ENCODE measurements at places on chromosomes 3 and 15.

DNA sequence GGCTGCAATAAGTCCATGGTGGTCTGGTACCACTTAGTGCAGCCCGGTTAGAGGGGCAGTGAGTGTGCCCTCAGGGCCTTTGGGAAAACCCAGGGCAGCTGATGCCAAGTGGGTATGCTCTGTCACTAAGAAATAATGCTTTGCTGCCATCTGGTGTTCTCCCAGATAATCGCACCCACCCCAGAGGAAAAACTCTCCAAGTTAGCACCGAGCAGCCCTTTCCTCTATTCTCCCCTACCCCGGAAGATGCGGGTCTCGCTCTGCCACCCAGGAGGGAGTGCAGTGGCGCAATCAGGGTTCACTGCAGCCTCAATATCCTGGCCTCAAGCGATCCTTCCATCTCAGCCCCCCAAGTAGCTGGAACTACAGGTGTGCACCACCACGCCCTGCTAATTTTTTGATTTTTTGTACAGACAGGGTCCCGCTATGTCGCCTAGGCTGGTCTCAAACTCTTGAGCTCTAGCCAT lies 21.3 kb upstream of the DAPK2 start:
- peak; percentile 46 for DNase-seq

DNA sequence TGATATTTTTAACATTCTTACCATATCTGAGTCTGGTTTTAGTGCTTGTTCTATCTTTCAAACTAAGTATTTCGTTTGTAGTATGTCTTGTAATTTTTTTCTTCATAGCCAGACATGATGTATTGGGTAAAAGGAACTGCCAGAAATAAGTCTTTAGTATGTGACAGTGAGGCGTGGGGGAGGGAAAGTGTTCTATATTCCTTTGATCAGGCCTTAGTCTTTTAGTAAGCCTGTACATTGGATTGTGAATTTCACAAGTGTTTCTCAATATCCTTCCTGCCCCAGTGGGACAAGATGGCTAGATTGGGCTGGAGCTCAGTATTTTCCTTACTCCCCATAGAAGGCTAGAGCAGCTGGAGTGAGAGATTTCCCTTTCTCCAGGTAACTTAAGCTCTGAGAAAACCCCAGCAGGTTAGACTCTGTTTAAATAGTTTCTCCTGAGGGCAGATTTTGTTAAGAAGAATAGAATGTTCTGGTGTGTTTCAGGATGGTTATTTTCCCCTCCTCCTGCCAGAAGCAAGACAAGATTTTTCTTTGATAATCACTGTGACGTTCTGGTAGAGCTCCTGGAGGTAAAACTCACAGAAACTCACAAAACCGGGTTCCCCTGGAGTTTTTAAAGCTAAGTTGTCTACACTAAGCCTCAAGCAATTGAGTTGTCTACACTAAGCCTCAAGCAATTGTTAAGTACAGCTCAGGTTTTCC lies 140.7 kb upstream of the ARPP21 start:
- DNase-seq, result no peak

- no peak for DNase-seq
Measured at GRCh38 chr3:191808073-191808472, 347.1 kb downstream of the PYDC2 start.

- DNase-seq, result no peak
Measured at GRCh38 chr3:122484985-122485384, 29.8 kb downstream of the KPNA1 start.

GRCh38 chr3:113151461-113152031 lies 59.8 kb upstream of the BOC start:
- DNase-seq, result no peak

DNA sequence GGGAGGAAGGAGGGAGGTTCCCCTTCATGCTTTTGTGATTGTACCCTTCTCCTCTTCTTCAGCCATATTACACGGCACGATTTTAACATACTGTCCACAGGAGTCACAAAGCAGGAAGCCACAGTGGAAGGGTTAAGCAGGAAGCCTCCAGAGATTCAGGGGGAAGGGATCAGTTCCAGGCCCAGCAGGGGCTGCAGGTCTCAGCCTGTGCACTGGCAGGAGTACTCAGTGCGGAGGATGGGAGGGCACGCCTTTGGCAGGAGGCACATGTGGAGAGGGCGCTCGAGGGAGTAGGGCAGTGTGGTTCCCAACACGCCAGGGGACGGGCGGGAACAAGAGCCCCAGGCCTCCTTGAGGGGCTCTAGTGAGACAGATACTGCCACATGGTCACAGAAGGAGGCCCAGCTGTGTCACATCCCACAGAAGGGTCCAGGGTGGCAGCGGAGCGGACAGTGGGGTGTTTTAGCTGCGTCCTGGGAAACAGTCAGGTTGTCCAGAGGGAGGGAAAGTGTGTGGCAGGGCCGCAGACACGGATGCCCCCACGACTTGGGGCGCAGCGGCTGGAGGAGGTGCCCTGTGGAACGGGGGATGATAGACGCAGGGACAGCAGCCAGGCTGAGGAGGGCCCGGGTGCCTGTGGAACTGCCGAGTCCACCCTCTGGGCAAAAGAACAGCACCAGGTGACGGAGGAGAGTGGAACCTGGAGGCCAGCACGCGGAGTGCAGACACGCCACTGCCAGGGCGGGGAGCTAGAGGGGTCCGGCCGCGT lies 77.5 kb downstream of the CHSY1 start:
- DNase-seq, result no peak

DNA sequence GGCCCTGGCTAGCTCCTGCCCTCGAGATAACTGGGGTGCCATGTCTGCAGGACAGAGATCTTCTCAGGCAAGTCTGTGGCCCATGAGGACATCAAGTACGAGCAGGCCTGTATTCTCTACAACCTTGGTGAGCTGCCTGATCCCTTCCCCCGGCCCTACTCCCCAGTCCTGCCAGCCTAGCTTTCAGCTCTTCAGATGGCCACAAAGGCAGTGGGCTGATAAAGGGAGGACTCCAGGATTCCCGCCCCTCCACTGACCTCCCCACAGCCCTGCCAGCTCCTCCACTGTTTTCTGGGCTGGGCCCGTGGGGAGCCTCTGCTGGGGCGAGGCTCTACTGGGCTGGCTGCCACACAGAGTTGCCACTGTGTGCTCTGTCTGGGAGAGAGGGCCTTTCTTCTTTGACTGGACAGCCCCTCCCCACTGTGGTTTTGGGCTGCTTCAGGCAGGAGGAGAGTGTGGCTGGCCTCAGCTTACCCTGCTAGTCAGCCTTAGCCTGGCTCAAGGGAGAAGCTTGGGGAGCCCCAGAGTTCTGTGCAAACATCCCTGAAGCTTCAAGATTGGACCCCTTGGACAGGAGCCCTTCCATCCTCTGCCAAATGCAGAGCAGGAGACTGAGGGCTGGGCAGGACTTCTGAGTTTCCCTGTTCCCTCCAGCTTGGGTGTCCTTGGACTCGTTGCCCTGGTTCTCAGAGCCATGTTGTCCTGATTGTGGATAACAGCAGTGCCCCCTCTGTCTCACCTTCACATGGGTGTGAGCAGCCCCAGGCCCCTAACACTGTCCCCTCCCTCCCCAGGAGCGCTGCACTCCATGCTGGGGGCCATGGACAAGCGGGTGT lies 24.4 kb downstream of the PTPN23 start:
- DNase-seq, result no peak

DNA sequence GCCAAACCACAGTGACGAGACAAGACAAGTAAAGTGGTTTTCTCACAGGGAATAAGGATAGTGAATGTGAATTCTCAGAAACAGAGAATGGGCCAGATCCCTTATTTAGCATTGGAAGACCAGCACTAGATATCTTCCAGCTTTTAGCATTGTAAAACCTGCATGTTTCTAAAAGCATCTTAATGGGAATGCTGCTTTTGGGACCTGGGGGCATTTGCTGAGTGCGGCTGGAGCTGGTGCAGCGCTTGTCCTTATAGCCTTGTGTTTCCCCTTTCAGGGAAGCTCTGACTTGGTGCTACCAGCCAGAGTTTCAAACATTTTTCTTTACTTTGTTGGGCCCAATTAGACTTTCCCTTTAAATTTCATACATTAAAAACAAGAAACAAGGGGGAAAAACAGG lies 52.9 kb downstream of the CLSTN2 start:
- no peak for DNase-seq

DNA sequence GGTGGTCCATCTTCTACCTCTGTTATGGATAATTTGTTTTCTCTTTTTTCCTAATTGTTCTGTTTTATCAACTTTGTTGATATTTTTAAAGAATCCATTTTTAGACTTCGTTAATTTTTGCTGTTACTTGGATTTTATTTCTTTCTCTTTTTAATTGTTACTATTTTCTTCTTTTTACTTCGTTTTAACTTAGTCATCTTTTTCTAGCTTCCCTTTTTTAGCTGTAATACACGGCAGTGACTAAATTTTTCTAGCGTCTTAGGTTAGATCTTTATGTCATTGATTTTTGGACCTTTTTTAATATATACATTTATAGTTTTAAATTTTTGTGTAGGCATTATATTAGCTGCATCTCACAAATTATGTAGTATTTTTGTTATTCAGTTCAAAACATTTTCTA lies 33.1 kb downstream of the ARIH2 start:
- no peak for DNase-seq

DNA sequence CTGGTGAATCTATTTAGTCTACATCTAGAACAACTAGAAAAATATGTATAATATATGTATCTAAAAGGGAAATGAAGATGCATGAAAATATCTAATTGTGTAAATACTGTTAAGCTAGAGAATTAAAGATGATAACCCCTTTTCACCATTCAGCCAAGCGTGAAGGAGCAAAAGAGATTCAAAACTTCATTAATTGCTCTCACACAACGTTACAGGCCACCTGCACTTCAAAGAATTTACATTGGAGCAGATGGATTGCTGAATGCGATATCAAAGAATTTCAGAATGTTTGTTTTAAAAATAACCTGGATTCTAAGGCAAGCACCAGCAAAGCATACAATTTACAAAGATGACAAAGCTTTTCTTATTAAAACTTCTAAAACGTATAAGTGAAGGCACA lies 243.2 kb downstream of the ROBO2 start:
- DNase-seq, result no peak

DNA sequence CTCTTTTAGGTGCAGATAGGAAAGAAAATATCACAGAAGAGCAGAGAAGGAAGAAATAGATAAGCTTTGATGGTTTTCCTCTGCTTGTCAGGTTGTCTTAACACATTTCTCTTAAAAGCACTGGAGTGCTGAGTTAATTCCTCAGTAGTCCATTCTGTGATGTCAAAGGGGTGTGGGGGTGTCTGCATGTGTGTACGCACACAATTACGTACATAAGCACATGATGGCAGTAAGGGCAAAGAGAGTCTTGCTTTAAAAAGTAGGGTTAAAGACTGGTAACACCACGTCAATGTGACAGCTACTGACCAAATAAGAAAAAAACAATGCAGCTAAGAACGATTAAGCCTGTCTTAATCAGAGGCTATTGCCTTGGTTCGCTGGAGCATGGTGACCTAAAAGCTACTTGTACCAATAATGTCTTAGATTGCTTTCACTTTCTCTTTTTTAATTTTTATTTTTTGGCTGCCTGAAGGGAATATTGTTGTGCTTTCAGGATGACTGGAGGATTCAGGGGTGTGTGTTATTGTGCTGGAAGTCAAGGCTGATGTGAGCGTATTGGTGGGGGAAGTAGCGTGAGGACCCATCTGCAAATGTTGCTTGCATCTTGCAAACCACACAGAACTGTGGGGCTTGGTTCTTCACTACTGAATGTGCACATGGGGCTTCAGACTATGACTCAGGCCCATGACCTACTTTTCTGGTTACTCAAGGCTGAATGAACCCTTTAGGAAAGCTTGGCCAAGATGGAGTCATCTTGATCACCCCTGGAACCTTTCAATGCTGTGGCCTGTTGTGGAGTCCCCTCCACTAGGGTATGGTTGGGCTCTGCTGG lies 417.8 kb upstream of the TPM1 start:
- DNase-seq, result no peak

GRCh38 chr3:193757457-193757856 lies 164.4 kb downstream of the OPA1 start:
- DNase-seq, result no peak

GRCh38 chr15:90087454-90088154 lies 14.7 kb downstream of the IDH2 start:
- DNase-seq, result no peak

DNA sequence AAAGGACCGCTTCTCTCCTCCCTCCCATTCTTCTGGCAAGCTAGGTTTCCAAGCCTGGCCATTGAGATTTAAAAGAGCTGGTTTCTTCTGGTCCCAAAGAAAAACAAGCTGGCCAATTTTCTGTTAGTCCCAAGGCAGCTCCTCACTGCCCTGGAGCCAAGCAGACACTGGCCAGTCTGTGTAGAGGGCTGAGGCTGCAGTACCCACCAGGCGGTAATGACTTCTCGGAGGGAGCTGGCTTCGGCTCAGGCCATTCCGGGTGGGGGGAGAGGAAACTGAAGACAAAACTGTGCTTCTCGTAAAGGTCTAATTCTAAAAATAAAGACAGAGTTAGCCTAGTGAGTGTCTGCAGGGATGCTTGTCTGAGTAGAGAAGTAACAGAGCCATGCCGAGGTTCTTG lies 78.5 kb upstream of the SMAD3 start:
- no peak for DNase-seq

DNA sequence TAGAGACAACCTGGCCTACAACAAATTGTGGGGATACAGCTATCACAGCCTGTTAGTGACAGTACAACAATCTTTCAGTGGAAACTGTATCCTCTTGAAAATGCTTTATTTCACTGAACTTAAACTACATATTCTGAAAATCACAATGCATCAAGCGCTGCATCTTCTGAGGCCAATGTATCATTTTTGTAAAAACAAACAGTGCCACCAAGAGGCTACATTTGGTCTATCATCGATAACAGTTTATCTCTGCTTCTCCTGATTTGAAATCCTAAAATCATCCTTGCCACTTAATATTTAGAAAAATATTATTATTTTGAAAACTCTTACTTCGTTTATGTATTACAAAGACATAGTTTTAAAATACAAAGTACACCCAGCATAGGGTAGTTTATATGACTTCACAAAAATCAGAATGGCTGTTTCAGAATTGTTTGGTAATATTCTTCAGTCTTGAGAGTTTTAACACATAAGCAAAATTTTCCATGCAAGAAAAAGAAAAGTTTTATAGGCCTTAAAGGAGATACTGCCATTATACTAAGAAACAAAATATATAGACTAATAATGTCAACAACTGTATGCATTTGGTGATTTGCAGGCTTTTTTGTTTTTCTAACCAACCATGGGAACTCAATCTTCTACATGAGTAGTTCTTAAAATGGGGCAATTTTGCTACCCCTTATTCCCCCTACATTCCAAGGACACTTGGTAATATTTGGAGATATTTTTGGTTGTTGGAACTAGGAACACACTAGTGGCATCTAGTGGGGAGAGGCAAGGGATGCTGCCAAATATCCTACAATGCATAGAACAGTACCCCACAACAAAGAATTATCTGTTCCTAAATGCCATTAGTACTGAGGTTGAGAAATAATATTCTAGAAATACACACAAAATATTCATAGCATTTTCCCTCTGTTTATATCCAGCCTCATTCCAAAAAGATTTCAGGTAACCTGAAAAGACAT lies 42.3 kb downstream of the WDR72 start:
- no peak for DNase-seq

DNA sequence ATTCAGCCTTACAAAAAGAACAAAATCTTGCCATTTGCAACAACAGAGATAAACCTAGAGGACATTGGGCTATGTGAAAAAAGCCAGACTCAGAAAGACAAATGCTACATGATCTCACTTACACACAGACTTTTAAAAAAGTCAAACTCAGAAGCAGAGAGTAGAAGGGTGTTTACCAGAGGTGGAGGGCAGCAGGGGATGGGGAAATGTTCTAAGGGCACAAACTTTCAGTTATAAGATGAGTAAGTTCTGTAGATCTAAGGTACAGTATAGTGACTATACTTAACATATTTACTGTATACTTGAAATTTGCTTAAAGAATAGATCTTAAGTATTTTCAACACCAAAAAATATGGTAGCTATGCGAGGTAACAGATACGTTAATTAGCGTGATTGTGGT lies 3.0 kb downstream of the MYEF2 start:
- DNase-seq, result no peak

Measured in stimulated activated CD4-positive, alpha-beta T cell treated with anti-CD3 and anti-CD28 coated beads, Interleukin-1b, Interleukin-23, amount 100 ng/mL, for 1 hour (primary cell).